ENCODE measurements at places on chromosomes 2 and 18. TPM values are rescaled to one million over a fixed set of nuclear protein-coding genes. Genes with fewer than 3 reads are reported as not detected.

CSRNP3 gene
- 1.4 TPM for polyA plus RNA-seq

FEV gene
- polyA plus RNA-seq: 6.4 TPM

VWC2L gene
- not detected for polyA plus RNA-seq

LIMS3 gene
- 2.7 TPM for polyA plus RNA-seq

SNTG2 gene
- polyA plus RNA-seq: 0.90 TPM

IFIH1 gene
- 6.4 TPM for polyA plus RNA-seq

CHRND gene
- polyA plus RNA-seq: not detected

GPAT2 gene
- 3.7 TPM for polyA plus RNA-seq

NXPH2 gene
- polyA plus RNA-seq: not detected
